T-helper 17 cell (primary cell): ENCODE measurements at places on chromosomes 13 and 19. TPM values are rescaled to one million over a fixed set of nuclear protein-coding genes. Genes with fewer than 3 reads are reported as not detected.

The TNNI3 gene
- total RNA-seq: not detected

The RDH8 gene
- total RNA-seq: not detected

The PLVAP gene
- not detected for total RNA-seq

The KLK14 gene
- total RNA-seq: 0.39 TPM

The SERPINE3 gene
- total RNA-seq: not detected

The SRRM5 gene
- 0.60 TPM for total RNA-seq
